ENCODE measurements at places on chromosomes 2 and 18.

DNA sequence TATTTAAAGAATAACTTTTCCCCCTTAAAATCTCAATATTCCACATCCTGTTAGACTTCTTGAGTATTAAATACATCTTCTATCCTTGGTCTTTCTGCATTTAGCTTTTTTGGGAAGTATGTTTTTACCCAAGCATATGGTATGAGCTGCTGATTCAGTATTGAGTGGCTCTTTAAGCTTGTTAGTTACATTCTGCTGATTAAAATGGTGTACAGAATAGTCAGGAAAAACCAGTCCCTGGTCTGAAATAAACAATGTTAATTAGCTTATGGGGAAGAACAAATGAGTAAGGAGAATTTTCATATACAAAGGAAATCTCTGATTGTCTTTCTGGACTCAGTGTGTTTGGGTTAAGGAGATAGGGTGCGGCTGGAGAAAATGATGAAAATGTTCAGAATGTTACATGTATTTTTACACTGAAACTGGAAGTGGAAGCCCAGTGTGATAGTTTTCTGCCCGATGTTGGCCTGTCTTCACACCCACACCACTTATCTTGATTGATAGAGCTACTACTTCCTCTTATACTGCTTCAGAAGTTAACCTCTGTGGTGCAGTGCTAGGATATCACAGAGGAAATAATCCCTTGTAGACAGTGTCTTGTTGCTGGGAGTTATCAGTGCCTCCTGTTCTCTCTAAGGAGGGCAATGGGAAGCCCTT, 84.0 kb downstream of the MSH2 start:
- no peak for DNase-seq

- DNase-seq: peak; percentile 53
These were observed 5.0 kb downstream of the SP9 start for GRCh38 chr2:174339561-174340399.

DNA sequence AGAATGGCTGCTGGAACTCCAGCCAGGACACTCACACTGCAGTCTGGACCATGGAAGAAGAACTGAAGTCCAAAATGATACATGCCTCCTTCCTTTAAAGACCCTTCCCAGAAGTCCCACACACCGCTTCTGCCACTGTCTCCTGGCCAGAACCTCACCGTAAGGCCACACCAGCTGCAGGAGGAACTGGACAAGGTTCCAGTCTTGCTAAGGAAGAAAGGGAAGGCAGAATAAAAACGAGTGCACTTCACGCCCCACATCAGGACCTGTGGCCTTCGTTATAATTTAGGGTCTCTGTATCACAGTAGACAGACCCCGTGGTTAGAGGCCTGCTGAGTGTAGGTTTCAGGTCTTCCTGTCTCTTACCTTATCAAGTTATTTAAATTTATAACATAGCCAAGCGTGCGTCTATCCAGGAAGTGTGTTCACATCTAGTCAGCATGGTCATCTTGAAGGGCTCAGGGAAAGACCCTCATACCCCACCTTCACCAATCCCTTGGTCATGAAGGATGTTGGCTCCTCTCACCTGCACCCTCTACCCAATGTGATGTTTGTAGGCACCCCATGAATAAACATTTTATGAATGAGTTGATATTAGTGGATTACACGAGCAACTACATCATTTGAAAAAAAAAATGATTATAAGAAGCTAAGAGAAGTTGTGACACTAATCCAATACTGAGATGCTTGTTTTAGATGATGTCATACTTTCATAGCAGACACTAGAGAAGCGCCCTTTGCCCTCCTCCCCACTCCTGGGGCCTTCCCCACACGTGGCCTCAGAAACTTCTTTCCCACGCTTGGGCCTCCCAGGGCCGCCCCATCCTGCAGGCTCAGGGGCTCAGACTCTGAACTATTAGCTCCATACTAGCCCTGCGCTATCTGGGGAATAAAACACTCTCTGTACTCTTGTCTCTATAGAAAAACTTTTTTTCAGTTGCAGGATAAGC, 157.6 kb downstream of the FAM210A start:
- DNase-seq: no peak

DNA sequence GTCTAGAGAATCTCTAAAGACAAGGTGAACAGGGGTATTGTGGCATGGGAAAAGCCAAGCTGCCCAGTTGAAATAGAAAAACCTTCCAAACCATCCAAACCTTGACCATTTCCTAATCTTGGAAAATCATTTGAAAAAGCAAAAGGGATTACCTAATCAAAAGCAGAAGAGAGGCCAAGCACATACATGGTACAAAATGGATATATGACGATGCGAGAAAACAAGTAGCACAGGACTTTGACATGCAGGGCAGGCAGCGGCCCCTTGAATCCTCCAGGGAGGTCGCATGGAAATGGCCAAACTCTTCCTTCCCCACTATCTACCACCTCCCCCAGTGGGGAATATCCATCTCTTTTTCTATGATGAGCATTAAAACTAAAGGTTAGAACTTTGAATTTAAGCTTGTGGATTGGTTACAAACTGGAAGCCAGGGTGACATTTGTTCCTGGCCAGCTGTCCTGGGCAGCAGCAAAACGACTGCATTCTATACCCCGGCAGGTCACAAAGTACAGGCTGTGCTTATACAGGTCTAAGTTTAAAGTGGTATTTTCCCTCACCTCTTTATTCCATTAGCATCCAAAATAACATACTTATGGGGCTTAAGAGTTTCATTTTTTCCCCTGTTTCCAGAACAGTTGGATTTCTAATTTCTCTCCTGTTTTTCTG, 24.7 kb downstream of the MYOM1 start:
- DNase-seq: no peak

- DNase-seq: no peak
These were observed 44.1 kb upstream of the HDAC4 start for GRCh38 chr2:239444626-239445577.

DNA sequence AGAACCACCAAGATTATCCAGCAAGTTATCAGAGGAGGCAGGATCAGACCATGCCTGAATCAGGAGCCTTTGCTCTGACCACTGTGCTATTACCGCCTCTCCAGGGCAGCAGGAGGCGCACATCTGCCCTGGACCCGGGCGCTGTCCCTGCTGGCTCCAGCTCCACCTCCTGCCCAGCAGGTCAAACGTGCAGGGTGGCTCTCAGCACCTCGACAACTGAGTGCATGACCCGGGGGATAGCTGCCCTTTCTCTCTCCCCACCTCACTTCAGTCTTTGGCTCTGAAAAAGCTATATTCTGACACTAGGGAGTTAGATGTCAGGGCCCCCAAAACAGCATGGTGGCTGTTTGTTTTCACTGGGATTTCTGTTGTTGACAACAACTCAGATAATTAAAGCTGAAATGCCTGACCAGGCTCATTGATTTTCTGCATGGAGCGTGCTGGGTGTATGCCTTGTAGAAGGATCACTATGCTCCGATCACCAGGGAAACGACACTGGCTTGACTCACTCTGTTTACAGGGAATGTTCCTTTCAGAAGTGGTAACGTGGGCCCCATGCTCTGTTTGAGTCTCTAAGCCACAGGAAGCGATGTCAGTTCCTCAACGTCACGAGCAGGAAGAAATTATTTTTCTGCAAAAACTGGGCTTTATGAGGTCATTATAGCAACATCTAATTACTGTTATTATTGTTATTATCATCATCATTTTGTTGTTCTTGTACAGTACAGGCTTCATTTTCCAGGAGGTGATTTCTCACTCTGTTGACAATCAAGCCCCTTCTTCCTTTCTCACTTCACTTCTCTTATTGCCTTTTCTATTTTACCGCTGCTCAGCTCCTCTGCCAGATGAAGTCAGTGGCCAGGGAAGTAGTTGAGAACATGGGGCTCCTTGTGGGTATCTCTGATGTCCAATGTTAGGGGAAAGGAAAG, 125.6 kb downstream of the PLB1 start:
- DNase-seq: peak; percentile 49

DNA sequence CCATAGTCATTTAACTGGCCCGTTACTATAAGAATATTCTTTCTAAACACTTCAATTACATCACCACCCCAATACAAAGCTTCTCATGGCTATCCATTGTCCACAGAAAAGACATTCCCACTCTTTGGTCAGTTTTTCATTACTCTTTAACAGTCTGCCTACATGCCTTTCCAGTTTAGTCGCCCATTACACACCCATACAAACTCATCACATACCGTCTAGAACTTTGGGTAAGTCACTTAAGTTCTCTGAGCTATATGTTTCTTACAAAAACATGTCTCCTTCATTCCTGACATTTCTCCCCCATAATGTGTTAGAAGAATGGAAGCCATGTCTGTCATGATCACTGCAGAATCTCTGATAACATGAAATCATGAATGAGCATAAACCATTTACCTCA, 108.2 kb upstream of the STK17B start:
- DNase-seq: no peak

DNA sequence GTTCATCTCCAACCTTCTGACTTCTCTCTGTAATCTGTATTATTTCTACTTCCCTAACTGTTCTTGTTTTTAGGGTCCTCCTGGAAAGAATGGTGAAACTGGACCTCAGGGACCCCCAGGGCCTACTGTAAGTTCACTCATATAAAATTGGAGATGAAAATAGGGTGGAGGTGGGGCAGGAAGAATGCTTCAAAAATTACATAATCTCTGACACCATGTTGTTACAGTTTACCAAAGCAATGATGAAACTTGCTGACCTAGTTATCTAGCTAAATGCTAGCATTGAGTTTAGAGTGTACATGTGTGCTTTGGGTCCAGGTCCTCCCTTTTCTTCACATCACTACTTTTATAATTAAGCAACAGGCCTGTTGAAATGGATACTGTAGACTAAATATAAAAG, 23.1 kb downstream of the COL3A1 start:
- no peak for DNase-seq

- DNase-seq: peak; percentile 2
These were observed 592.1 kb downstream of the TDRD15 start for GRCh38 chr2:21715887-21716286.

GRCh38 chr2:191247381-191248057, 2.3 kb downstream of the MYO1B start:
- peak; percentile 21 for DNase-seq

- no peak for DNase-seq
These were observed 46.5 kb upstream of the SESTD1 start for GRCh38 chr2:179311101-179311500.

GRCh38 chr2:86485103-86485502, 43.9 kb downstream of the KDM3A start:
- DNase-seq: no peak

DNA sequence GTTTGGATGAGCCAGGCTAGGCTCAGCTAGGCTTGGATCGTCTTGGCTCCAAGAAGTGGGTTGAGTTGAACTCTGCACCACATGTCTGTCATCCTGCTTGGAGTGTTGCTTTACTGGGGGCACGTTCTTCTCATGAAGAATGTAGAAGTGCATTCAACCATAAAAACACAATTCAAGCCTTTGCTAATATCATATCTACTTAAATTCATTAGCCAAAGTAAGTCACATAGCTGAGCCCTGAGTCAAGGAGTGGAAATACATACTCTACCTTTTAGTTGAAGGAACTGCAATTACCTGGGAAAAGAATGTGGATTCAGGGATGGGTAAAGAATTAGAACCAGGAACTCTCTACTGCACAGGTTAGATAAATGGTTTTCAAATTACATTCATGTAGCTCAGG, 360.4 kb upstream of the KCNH7 start:
- no peak for DNase-seq

- DNase-seq: no peak
These were observed 99.5 kb upstream of the CCDC85A start for GRCh38 chr2:56084111-56084901.

DNA sequence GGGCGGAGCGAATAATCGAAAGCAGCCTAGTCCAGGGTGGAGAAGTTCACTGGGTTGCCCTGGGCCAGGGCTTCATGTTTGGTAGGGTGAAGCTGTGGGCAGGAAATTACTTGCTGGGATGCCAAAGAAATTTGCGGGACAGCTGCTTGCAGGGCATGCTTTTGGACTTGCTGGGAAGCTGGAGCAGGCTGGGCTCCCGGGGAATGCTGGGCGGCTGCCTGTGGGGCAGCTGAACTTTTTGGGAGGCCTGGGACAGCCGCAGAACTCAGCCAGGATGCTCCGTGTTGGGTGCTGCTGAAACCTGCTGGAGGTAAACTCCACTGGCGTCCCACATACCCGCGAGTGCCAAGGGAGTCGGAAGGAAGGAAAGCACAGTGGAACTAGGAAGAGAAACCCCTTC, 31.9 kb downstream of the ASB1 start:
- no peak for DNase-seq

DNA sequence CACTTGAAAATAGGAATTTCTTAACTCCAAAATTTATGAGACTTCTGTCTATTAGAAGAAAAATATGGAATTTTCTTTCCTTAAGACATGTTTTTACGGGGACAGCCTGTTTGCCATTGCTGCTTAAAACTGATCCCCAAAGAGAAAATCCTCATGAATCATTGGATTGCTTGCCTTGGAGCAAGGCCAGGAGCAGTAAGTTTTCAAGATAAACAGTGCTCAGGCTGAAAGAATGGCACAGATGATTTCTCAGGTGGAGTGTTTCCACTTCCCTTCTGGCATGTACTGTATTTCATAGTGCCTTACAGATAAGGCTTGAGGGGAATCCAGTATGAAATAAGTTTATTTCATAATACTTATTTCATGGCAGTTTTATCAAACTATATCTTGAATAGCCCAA, 74.3 kb upstream of the MMADHC start:
- peak; percentile 4 for DNase-seq

- DNase-seq: no peak
These were observed 77.8 kb downstream of the MALT1 start for GRCh38 chr18:58748899-58749595.

- DNase-seq: no peak
These were observed 505.4 kb upstream of the DDX18 start for GRCh38 chr2:117308861-117309770.

- no peak for DNase-seq
These were observed 277.0 kb upstream of the MAP2 start for GRCh38 chr2:209146682-209147320.

DNA sequence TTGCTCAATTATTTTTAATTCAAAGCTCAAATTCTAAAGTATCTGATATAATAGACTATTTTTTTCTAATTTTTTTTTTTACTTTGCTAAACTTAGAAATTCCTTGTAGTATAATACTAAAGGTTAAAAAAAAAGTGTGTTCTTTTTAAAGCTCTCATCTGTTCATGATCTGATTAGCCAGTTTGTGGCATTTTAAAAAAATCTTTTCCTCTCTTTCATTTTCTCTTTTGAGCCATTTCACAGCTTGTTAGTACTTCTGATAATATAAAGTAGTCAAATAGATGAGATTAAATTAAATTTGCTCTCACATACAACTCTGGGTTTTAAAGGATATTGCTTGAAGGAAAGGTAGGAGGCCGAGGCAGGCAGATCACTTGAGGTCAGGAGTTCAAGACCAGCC, 40.7 kb upstream of the NEMP2 start:
- no peak for DNase-seq

- no peak for DNase-seq
These were observed 8.2 kb downstream of the DPP4 start for GRCh38 chr2:162065767-162066166.

DNA sequence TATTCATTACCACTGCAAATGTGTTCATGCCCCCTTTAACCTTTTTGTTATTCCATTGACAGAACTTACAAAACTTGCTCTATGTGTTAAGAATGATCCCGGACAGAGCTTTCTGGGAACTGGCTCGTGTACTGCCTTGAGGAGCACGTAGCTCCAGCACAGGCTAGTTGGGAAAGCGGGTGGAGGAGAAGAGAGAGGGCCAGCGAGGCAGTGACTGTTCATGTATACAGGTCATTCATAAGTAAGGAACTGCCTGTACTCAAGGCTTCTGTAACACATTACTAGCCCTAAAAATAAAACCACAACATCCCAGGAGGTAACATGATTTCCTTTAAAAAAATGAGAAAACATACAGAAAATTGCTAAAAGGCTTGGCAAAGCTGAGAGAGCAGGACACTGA, 109.0 kb downstream of the STK39 start:
- no peak for DNase-seq
